Stimulated activated CD8-positive, alpha-beta memory T cell treated with anti-CD3 and anti-CD28 coated beads, Interleukin-4, amount 100 ng/mL, for 24 hours (primary cell): ENCODE measurements at places on chromosomes 12 and 14.

- no peak for DNase-seq
These were observed 116.4 kb upstream of the ATF1 start for GRCh38 chr12:50647479-50647878.

DNA sequence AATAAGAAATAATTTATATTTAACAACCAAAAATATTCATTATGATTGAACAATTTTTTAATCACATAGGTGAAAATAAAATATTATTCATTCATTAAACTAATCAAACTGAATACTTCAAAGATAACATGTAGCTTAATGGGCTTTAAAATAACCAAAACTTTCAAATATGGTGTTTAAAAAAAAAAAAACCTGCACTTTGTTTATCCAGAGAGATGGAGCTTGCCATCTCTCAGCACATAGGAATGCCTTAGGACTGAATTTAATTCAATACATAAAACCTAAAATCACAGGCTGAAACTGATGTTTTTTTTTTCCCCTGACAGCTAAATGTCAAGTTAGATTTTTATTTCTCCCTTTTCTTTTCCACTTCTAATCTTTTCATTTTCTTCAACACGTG is 14.4 kb upstream of the CCER1 start:
- no peak for DNase-seq

DNA sequence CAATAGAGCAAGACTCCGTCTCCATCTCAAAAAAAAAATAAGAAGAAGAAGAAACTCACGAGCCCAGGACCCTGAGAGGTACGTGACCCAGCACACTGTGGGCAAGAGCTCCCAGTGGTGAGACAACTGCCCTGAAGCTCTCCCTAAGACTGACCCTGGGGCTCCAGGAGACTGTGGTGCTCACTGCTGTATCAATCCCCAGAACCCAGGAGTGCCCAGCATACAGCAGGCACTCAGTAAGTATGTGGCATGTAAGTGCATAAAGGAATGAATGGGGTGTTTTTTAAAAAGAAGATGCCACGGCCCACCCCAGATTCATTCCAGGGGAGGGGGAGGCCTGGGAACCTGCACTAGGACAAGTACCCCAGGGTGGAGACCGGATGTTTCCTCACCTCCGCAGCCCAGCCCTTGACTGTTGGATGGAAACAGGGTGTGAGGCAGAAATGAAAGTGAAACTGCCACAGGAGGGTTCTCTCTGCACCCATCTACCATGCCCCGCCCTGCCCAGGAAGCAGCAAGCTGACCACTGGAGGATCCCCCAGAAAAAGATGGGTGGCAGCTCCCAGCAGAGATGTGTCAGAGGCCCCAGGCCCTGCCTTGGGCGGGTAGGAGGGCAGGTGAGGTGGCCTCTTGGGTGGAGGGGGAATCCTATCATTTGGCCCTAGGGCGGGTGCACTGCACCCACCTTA is 12.2 kb downstream of the ITPK1 start:
- DNase-seq = peak; percentile 40

GRCh38 chr12:92400006-92400405 is 254.4 kb upstream of the BTG1 start:
- no peak for DNase-seq

- DNase-seq = no peak
These were observed 131.1 kb downstream of the ETV6 start for GRCh38 chr12:11780521-11781101.

- no peak for DNase-seq
These were observed 19.7 kb downstream of the MARK3 start for GRCh38 chr14:103404920-103405319.

- no peak for DNase-seq
These were observed 5.9 kb upstream of the CRIP2 start for GRCh38 chr14:105468621-105469241.

DNA sequence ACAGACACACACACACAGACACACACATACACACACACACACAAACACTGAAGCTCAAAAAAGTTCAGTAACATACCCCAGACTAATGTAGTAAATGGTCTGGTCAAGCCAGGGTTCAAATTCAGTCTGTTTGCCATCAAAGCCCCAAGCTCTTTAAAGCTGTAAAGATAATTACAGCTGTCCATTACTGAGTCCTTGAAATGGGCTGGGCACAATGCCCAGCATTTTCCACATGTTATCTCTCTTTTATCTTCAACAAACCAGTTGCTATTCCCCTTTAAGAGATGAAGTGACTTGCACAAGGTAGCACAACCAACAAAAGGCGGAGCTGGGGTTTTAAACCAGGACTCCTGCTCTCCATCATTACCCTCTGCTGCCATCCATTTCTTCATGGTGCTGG is 7.6 kb upstream of the UNC119B start:
- DNase-seq = no peak

DNA sequence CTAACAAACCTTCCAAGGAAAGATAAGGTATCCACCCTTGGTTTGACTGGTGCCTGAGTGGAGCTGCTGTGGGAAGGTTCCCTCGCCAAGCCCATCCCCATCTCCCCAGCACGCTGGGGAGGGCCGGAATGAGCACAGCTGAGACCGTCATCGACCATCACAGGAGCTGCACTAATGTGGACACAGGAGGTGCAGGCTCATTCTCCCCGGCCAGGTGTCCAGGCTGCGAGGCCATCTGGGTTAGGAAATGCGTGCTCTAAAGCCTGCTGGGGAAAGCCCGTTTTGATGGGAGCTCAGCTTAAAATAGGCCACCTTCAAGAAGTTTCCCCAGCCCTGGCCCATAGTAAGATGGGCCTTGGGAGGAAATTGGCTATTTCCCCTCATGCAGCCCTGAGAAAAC is 35.2 kb upstream of the FOXN3 start:
- DNase-seq = no peak

- DNase-seq = no peak
These were observed 7.2 kb upstream of the LGALS3 start for GRCh38 chr14:55121628-55122439.

- DNase-seq = no peak
These were observed 117.9 kb downstream of the SCAF11 start for GRCh38 chr12:45872446-45872845.

- no peak for DNase-seq
These were observed 147.8 kb upstream of the KRR1 start for GRCh38 chr12:75658901-75659823.

DNA sequence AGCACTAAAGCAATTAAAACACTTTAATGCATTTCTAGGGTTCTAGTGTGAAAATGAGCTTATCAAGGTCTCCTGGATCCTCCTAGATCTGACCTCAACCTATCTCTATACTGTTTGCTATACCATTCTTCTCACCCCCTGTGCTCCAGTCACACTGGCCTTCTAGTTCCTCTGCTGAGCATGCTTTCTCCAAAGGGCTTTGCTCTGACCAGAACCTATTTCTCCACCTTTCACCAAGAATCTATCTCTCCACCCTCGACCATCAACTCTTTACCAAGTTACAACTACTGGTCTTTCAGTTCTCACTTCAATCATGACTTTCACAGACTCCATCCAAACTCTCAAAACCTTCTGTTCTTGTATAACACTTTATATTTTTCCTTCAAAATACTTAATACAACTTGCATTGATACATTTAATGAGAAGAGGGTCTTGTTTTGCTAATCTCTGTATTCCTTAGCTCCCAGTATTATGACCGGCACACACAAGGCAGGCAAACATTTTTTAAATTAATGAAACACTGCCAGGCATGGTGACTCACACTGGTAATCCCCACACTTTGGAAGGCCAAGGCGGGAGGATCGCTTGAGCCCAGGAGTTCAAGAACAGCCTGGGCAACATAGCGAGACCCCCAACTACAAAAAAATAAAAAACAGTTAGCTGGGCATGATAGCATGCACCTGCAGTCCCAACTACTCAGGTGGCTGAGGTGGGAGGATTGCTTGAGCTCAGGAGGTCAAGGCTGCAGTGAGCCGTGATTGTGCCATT is 22.8 kb downstream of the PPP1R12A start:
- DNase-seq = no peak

- no peak for DNase-seq
These were observed 17.1 kb downstream of the OTUB2 start for GRCh38 chr14:94043111-94043755.

DNA sequence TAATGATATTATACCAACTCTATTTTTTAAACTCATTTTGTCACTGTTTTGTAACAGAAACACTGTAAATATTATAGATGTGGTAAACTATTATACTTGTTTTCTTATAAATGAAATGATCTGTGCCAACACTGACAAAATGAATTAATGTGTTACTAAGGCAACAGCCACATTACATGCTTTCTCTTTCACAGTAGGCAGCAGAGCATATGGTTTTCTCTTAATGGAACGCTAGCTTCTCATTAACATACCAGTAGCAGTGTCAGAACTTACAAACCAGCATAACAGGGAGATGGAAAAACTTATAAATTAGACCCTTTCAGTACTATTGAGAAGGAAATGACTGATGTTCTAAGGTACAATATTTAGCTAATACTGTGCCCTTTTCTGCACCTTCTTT is 398.8 kb downstream of the PRKD1 start:
- no peak for DNase-seq

GRCh38 chr12:121009741-121010140 is 6.5 kb downstream of the C12orf43 start:
- no peak for DNase-seq

GRCh38 chr12:65511912-65512311 is 233.4 kb downstream of the MSRB3 start:
- no peak for DNase-seq

DNA sequence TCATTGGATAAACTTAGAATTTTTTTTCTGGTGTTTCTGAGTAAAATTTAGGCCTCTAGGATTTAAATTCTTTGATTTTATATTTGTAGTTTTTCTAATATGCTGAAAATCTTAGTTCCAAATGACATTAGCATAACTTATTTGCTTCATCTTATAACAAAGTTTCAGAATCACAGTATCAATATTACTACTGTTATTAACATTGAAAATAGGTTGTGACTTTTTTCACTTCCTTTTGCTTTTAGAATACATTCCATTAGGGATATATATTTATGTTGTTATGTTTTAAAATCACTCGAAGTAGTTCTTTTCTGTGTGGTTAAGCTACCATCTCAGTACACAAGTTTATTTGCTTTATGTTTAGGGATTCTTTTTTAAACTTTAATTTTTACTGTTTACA is 12.8 kb downstream of the RAB3IP start:
- no peak for DNase-seq

GRCh38 chr12:6231359-6232268 is 31.4 kb downstream of the CD9 start:
- DNase-seq = no peak

DNA sequence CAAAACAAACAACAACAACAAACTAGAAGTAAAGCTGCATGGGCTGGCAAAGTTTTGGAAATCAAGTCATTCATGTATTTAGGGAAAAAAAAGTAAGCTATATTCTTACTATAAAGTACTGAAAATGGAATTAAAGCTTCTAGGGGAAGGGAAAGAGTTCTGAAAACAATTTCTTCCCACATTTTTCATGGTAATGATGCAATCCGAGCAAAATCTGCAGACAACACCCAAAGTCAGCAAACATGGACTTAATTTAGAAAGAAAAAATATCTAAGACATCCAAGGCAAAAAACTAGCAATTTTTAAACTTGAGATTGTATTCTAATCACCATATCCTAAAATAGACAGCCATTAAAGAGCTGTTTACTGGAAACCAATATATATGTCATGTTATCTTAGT is 86.3 kb downstream of the LRP6 start:
- no peak for DNase-seq

- DNase-seq = no peak
These were observed 19.5 kb upstream of the MGST1 start for GRCh38 chr12:16327963-16328362.

DNA sequence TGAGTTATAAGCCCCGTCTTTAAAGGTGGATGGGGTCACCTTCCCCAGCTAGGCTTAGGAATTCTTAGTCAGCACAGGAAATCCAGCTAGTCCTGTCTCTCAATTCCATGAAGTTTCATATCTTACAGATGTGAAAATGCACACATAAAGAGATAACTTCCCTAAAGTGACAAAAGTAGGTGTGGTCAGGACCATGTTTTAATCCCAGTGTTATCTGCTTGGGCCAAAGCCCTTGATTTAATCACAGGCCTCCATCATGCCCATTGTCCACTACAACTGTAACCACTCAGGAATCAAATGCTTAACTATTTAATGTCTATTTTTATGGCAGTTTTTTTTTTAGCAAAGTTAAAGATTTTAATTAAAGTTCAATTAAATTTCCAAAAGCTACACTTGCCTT is 194.4 kb upstream of the BTG1 start:
- no peak for DNase-seq

DNA sequence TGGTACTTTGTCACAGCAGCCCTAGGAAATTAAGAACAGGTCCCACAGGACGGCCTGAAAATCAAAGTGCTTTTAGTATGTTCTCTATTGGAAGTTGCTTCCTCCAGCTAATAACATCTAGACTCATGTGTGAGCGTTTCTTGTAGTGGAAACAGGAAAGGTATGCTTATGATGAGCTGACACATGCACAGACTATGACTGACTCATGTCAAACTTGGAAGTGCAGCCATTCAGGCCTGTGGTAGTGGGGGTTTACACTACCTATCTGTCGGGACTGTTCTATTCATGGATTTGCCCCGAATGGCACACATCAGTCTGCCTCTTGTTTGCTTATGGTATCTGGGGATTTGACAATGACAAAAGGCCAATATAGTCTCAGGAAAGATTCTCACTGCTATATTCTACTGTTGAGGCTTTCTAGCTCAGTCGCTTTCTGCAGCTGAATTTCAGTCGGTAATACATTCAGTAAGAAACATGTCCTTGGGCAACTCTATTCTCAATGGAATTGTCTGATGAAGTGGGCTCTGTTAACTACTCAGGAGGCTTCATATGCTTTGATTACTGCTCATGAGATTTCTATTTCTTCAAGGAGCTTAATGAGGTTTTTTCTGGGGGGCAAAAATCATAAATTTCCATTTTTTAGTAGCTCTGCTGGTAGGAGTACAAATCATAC is 270.3 kb upstream of the DAAM1 start:
- no peak for DNase-seq

DNA sequence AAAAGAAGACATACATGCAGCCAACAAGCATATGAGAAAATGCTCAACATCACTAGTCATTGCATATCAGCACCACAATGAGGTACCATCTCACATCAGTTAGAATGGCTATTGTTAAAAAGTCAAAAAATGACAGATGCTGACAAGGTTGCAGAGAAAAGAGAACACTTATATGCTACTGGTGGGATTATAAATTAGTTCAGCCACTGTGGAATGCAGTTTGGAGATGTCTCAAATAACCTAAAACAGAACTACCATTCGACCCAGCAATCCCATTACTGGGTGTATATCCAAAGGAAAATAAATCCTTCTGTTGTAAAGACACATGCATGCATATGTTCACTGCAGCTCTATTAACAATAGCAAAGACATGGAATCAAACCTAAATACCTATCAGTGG is 238.4 kb downstream of the KCNC2 start:
- no peak for DNase-seq

DNA sequence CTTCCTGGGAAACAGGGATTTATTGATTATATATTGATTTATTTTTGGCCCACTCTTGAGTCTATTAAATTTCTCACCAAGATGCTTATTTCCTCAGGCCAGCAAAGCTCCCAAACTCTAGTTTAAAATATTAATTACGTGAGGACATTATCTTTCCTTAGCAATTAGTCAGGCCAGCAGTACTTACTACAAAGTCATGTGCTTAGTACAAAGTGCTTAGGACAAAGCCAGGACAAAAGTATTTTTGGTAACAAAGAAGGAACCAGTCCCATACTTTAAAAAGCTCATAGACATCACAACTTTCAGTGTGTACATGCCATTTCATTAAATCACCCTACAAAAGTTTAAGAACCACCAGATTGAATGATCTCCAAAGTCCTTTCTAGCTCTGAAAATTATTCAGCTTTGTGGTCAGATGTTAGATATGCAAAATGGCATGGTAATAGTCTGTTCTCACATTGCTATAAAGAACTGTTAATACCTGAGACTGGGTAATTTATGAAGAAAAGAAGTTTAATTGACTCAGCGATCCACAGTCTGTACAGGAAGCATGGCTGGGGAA is 94.7 kb upstream of the PWP1 start:
- DNase-seq = no peak
